Retina (tissue), 1 donor: ENCODE measurements at places on chromosomes 3 and 15.
A peak's percentile ranks its signal among the peaks of the same experiment; 100 is the strongest.

- no peak for DNase-seq
These were observed 672.0 kb downstream of the PLOD2 start for GRCh38 chr3:145489011-145489410.

DNA sequence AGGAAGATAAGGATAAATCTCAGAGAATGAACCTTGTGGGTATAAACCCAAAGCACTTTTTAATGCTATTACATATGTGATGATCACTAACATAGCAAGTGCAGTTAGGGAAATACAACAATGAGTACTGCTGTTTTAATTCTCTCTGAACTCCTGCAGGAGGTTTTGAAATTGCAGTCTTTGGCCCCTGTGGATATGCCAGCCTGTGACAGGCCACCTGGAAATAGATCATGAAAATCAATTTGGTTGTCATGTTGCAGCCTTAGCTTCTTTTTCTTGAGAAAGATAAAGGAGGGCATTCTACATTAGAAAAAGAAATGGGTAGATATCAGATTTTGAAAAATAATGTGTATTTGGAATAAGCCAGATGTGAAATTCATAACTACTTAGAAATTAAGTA lies 103.6 kb downstream of the RSRC1 start:
- peak; percentile 2 for DNase-seq

- no peak for DNase-seq
These were observed 2.2 kb downstream of the EIF4A2 start for GRCh38 chr3:186785495-186786018.

DNA sequence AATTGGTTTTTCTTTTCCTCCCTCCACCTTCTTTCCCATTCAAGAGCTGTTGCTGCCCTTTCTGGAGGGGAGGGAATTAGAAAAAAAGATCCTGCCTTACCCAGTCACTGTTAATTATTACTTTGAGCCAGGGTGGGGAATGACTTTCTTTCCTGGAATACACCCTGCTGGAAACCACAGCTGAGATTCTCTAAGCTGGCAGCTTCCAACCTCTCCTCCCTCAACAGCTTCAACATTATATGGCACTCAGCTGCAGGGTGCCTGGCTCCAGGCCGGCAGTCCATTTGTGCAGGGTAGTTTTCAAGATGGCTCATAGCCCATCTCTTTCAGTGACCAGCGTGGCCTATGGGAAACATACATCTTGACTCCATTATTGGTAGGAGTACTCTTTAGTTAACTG lies 105.8 kb downstream of the UBE3A start:
- no peak for DNase-seq

DNA sequence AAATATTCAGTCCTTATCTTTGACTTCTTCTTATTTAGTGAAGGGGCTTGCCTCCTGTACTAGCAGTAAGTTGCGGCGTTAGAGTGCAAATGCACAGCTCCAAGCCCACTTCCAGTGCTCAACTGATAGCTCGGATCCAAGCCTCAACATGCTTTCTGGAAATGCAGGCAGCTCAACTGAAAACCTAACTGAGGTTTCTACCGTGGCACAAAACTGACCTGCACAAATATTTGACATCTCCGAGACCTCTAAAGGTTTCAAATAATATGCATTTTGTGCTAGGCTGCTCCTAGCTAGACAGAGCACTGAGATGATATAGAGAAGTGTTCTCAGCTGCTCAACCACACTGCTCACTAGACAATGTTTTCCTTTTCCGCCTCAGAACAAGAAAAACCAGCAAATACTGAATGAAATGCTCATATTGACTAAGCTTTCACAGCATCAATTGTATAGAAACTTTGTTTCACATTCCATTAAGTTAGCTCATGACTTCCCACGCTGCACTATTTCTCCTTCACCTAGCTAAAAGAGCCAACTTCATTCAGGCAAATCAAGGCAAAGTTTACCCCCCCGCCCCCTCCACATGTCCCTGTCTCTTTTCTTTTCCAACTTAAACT lies 822 bp downstream of the ZNF385D start:
- peak; percentile 61 for DNase-seq

- DNase-seq = no peak
These were observed 14.4 kb downstream of the ATP13A3 start for GRCh38 chr3:194472290-194472920.

DNA sequence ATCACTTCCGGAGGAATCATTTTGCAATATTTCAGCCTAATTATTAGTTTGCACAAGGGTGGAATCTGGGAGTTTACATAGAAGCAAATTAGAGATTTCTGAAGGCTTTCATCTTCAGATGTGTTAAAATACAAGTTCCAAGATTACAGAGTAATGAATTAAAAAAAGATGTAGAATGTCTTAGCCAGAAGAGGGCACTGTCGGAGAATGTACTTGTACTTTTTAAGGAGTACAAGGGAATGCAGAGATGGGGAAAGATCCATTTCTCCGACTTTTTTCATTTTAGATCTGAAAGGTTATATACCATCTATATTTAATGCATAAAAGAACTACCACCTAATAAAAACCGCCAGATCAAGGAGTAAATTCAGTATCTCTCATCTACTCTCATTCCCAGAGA lies 43.1 kb upstream of the WDR5B start:
- DNase-seq = no peak

GRCh38 chr3:33826688-33827087 lies 28.3 kb downstream of the PDCD6IP start:
- DNase-seq = no peak

- no peak for DNase-seq
These were observed 2.9 kb upstream of the FYTTD1 start for GRCh38 chr3:197746801-197747237.

GRCh38 chr15:66294932-66295235 lies 1.5 kb downstream of the DIS3L start:
- DNase-seq = peak; percentile 8

DNA sequence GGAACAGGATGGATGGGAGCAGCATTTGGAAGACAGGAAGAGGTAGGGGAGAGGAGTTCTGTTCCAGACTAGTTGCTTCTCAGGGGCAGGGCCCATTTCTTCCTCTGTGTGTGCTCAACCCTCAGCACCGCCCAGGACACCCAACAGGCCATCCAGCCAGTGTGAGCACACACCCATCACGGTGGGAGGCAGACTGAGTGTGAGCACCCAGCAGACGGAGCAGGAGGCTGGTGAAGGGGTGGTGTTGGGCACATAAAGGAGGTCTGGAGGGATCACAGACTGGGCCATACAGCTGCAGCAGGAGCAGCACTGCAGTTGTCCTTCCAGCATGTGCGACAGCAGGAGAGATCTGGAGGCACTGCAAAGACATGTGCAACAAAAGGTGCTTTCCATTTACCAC lies 88.4 kb upstream of the PLXNA1 start:
- DNase-seq = no peak

- peak; percentile 41 for DNase-seq
These were observed 25.3 kb downstream of the CMSS1 start for GRCh38 chr3:99842826-99843589.

DNA sequence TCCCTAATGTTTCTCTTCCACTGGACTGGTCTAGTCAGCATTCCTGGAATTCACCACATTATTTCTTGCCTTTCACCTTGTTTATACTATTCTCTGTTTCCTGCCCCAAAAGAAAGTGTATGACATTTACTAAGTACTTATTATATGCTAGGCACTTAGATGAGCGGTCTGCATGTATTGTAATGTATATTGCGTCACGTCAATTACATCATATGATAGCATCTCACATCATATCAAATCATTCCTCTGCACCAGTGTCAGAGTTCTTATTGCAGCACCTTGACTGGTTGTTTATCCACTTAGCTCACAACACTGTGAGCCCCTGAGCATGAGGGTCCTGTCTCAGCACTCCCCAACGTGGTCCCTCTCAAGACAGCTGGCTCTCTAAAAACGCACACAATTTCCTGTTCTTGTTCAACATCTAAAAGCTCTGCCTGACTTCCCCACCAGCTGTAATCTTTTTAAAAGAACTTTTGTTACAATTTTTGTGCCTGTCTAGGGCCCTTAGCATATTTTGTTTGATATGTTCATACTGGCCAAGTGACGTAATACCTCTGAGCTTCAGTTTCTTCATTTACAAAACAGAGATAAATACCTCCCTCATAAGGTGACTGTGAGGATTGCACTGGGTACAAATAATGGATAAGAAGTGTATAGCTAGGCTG lies 58.8 kb downstream of the ARHGAP31 start:
- DNase-seq = no peak

DNA sequence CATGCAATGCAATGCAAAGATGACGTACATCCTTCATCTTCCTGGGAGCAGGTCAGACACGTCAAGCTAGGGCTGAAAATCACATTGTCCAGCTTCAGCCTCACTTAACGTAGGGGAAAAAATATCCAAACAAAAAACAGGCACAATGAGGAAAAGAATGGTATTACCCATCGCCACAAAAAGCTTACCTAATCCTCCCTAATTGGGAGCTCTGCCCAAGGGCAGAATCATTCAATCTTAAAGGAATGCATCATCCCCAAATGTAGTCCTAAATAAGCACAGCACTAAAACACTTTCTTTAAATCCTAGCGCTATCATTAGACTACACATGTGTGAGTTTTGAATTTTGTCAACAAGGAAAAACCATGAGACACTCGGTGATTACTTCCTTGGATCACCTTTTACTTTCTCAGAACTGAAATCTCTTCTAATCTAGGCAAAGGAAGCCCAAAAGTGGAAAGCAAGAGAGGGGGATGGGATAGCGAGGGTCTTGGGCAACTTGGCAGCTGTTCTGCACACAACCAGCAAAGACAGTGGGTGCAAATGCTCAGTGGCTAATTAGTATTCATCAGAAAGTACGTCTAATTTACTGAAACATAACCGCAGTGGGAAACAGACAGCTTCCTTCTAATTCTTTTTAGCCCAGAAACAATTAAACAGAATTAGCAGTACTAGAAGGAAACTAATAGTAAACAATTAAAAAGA lies 87.4 kb downstream of the ADAMTS9 start:
- peak; percentile 19 for DNase-seq
